ENCODE measurements at places on chromosomes 5 and 9.
A peak's percentile ranks its signal among the peaks of the same experiment; 100 is the strongest.

- no peak for DNase-seq
Measured at GRCh38 chr5:143217804-143218160, 185.7 kb downstream of the NR3C1 start.

- DNase-seq: peak; percentile 39
Measured at GRCh38 chr5:10424124-10424731, 17.5 kb upstream of the ROPN1L start.

DNA sequence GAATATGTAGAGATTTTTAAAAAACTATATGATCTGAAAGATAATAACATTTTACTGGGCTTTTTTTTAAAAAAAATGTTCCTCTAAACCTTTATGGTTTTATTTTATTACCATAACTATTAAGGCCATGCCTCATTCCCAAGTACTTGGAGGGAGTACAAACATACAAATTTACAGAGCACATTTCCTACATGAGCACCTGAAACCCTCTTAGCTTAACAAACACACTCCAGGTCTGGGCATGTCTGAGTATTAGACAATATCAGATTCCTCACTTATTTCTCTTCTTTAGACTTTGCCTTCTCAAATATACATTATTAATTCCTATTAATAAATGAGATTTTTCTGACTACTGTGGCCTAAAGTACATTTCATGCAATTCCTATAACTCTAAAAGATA lies 319.2 kb downstream of the SLCO4C1 start:
- DNase-seq: no peak

- DNase-seq: no peak
Measured at GRCh38 chr9:134683714-134684374, 42.2 kb downstream of the COL5A1 start.

- DNase-seq: no peak
Measured at GRCh38 chr5:32115985-32116384, 58.1 kb downstream of the GOLPH3 start.

- DNase-seq: no peak
Measured at GRCh38 chr9:121021301-121021700, 28.8 kb downstream of the C5 start.

GRCh38 chr5:2534251-2534650 lies 217.2 kb downstream of the IRX2 start:
- no peak for DNase-seq
